Stimulated activated CD8-positive, alpha-beta memory T cell treated with anti-CD3 and anti-CD28 coated beads, Interleukin-12 subunit alpha, Interleukin-12 subunit beta, amount 100 ng/mL, for 1 hour (primary cell): ENCODE measurements at places on chromosomes 13 and 19.
A peak's percentile ranks its signal among the peaks of the same experiment; 100 is the strongest.

DNA sequence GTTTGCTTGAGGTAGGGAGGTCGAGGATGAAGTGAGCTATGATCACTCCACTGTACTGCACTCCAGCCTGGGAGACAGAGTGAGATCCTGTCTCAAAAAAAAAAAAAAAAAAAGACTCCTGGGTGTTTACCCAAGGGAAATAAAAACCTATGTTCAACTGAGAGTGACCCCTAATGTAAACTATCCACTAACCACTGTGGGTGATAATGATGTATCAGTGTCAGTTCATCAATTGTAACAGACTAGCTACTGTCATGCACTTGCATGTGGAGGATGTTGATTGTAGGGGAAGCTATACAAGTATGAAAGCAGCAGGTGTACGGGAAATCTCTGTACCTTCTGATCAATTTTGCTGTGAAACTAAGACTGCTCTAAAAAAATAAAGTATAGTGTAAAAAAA, 2.6 kb upstream of the CIB3 start:
- DNase-seq, result no peak

GRCh38 chr19:8592231-8593009, 15.2 kb upstream of the MYO1F start:
- DNase-seq, result peak; percentile 86

- no peak for DNase-seq
These were observed 365.5 kb downstream of the PCDH9 start for GRCh38 chr13:66864627-66865026.

- DNase-seq, result no peak
These were observed 235.8 kb upstream of the MIR17HG start for GRCh38 chr13:91111476-91112200.

DNA sequence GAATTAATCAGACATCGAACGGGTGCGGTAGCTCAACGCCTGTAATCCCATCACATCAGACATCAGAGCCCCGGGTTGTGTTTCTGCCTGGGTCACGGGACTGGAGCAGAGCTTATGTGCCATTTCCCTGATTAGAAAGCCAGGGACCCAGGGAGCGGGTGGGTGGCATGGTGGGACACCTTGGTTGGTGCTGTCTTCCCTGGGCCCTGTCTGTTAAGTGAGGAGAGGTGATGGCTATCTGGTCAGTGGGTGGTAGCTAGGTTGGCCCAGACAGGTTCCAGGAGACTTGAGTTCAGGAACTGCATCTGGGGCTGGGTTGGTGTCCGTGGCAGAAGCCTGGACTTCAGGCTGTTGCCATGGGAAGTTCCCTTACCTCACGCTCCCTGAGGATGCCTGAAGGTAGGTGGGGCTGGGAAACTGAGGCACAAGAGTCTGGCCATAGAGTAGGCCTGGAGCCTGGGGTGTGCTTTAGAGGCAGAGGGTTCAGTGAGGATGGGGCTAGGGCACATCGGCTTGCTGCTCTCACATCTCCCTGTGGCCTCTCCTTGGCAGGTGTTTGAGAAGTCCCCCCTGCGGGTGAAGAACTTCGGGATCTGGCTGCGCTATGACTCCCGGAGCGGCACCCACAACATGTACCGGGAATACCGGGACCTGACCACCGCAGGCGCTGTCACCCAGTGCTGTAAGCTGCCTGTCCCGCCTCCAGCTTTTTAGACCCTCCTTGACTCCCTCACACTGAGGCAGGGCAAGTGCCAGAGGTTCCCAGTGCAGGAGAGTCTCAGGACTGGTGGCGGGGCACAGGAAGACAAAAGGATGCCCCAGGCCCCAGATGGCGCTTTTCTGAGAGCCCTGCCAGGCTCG, 2.1 kb downstream of the RPL18A start:
- no peak for DNase-seq

DNA sequence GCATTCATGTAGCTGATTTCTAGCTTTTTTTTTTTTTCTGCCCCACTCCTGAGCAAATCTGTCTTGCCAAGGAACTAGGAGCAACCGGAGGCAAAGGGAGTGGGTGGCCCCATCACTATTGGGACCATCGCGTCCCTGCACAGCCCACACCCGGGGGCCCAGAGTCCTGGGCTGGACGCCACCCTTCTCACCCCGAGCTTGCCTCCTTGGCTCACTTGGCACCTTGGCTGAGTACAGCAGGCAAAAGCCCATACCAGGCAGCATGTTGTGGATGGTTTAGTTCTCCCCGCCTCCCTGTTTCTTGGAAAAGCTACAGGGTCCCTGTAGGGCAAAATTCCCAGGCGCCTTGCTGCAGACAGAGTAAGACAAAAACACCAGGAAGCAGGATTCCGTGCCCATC, 13.7 kb downstream of the SMIM24 start:
- DNase-seq, result no peak

DNA sequence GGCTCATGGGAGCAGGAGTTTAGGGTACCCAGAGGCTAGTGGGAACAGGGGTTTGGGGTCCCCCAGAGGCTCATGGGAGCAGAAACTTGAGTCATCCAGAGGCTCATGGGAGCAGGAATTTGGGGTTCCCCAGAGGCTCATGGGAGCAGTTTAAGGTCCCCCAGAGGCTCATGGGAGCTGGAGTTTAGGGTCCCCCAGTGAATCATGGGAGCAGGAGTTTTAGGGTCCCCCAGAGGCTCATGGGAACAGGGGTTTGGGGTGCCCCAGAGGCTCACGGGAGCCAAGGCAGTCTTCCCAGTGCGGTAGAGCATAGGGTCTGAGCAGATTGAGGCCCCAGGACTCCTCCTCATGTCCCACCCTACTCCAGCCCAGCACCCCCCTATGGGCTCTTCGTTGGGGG, 8.6 kb upstream of the FLT3LG start:
- DNase-seq, result no peak

DNA sequence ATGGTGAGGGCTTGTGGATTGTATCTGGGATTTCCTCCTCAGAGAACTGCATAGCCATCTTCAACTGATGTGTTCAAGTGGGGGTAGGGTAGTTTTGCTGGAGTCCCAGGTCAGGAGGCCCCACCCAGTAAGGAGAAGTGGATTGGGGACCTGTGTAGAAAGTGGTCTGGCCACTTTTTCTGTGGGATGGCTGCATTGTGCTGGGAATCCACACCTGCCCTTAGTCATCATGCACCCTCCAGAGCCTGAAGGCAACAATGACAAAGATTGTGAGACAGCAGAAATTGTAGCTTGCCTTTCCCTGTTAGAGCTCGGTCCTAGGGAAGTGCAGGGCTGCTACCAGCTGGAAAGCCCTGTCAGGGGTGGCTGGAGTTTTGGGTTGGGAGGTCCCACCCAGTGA, 255.4 kb downstream of the NDFIP2 start:
- DNase-seq, result no peak

DNA sequence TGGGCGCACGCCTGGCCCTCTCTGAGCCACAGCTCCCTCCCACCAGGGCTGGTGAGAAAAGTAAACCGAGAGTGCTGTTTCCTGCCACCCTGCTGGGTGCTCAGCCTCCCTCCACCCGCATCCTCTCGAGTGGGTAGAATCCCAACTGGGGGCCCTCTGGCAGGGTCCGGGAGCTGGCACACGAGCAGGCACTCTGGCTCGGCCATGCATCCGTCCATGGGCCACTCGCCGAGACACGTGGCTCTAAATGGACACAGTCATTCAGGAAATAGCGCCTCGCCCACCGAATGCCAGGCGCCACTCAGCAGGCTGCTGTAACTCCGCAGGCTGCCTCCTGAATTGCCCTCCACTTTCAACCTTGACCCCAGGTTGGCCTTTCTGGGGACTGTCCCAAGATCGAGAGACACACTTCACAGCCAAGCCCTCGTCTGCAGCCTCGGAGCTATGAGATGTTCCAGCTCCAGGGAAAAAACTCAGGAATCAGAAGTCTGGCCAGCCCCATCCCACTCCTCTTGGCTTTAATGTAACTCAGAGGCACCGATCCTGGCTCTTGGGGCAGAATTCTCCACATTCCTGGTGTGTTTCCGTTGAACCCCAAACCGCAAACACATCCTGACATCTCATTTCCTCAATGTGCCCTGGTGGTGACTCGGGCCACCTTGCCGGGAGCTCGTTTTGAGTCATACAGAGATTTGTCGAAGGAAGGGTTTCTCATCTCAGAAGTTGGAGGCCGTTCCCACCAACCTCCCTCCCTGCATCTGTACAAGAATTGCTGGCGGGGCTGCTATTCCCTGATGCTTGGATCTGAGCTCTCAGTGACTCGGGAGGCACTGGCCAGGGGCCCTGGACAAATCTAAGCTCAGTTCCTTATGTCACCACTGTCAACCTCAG, 14.1 kb downstream of the KLF2 start:
- no peak for DNase-seq

DNA sequence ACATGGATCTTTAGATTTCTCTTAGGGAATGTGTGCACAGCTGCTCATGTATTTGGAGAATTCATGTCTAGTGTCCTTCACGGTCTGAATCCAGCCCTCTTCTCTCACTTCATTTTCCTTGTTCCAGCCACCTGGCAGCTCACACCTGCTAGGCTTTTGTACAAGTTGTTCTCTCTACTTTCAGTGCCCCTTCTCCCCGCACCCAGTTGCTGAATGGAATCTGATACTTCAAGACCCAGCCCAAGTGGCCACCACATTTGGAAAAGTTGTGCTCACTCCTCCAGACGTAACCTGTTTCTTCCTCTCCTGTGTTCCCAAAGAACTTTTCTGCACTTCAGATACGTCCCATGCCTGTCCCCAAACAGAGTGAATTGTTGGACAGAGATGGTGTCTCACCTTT, 235.6 kb downstream of the SHISA2 start:
- no peak for DNase-seq

DNA sequence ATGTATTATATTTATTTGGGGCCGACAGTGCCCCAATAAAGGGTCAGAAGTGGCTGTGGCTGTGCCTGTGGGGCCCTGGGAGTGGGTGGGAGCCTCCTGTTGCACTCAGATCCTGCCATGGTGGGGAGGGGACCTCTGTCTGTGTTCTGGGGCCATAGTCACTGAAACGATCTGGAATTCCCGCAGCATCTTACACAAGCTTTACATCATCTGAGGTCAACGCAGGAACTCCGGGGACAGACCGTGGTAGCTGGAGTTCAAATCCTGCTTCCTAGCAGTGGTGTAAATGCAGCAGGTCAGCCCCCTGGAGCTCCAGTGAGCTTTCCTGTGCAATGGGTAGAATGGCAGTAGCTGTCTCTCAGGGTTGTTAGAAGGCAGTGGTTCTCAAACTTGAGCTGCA, 3.9 kb upstream of the SCN1B start:
- DNase-seq, result no peak

DNA sequence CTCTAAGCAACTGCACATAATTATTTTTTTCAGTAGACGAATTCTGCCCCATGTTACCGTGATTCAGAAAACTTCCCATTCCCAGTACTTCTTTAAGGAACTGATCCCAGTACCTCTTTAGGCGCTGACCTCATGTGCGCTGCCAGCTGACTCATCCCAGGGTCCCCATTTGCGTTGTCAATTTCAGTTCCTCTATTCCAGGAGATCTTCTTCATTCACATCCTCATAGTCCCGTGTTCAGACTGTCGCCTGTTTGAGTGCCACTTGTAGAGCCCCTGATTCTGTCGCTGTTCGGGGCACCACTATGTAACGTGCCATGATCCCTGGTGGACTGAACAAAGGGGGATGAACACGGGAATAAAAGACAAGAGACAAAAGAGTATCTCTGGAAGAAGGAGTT, 16.4 kb downstream of the FPR3 start:
- no peak for DNase-seq

GRCh38 chr19:37975596-37976515, 68.8 kb downstream of the SIPA1L3 start:
- no peak for DNase-seq
